ENCODE measurements at places on chromosomes 1 and 21.

DNA sequence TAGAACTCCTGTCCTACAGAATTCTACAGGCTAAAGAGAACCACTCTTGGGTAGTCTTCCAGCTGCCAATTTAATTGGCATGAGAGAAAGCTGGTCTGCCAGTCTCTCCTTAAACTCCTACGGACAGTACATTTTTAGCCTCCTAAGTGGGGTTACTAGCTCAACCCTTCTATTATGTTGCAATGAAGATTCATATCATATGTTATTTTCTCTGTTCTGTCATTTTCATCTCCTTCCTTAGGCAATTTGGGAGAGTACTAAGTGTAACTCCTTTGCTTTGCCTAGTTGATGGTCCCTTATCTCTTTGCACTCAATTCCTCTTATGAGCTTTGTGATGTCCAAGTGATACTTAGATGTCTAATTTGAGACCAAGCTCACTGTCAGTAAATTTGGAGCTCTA, 14.0 kb downstream of the GNAT2 start:
- no peak for DNase-seq

DNA sequence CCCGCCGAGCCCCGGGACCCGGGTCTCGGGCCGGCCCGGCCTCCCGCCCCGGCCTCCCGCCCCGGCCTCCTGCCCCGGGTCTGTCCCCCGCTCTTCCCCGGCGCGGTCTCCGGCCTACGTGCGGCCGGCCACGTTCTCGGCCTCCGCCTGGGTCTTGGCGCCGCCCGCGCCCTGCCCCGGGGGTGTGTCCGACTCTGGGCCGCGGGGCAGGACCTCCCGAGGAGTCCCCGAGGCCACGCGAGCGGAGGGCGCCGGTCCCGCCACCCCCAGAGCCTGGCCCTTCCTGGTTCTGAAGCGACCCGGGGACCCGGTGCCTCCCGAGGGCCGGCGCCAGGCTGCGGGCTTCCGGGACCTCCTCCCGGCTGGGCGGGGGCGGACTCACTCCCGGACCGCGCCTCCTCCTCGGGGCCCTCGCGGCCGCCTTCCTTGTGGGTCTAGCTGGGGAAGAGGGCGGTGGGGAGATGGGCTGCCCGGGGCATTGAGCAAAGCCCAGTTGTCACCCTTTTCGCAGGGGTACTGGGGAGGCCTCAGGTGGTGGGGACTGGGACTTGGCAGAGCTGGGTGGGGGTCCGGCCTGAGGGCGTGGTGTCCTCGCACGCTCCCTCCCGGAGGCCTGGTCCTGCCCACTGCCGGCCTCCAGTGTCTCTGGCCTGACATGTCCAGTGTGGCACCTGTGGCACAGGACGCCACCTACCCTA, 558 bp downstream of the PFKL start:
- peak; percentile 29 for DNase-seq

- DNase-seq, result no peak
Measured at GRCh38 chr1:232792949-232793348, 12.3 kb upstream of the MAP10 start.

- no peak for DNase-seq
Measured at GRCh38 chr21:28636752-28637691, 355.7 kb downstream of the LTN1 start.

DNA sequence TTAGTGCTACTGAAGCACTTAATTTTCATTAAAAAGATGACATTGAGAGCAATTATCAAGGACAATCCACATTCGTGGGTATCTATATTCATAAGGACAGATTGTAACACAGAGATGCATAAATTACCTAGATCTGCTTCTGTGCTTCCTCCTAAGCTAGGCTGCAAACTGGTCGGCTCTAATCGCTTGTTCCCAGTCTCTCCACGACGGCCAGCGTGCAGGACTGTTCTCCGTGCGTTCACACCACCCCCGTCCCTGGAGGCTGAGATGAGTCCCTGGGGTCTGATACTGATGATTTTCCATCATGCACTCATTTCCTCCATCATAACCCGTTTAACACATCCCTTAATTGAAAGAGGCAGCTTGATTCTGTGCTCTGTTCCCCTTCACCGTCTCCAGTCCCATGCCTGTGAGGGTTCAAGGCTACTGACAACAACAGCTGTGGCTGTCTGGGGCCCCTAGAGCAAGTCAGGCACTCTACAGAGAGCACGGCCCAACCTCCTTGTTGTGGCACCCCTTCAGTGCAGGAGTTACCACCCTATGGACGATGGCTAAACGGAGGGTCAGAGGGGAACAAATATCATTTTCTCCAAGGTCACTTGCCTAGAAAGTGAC, 469.6 kb downstream of the NPHP4 start:
- no peak for DNase-seq

GRCh38 chr1:66739401-66740157, 12.7 kb upstream of the DYNLT5 start:
- no peak for DNase-seq

All from stimulated activated CD8-positive, alpha-beta memory T cell treated with anti-CD3 and anti-CD28 coated beads, Interleukin-15, amount 100 ng/mL, for 24 hours (primary cell).